Activated CD4-positive, alpha-beta T cell treated with anti-CD3 and anti-CD28 coated beads for 4 hours (primary cell): ENCODE measurements at places on chromosomes 3 and 15.

GRCh38 chr3:25587094-25587493 is 77.6 kb downstream of the TOP2B start:
- no peak for DNase-seq

DNA sequence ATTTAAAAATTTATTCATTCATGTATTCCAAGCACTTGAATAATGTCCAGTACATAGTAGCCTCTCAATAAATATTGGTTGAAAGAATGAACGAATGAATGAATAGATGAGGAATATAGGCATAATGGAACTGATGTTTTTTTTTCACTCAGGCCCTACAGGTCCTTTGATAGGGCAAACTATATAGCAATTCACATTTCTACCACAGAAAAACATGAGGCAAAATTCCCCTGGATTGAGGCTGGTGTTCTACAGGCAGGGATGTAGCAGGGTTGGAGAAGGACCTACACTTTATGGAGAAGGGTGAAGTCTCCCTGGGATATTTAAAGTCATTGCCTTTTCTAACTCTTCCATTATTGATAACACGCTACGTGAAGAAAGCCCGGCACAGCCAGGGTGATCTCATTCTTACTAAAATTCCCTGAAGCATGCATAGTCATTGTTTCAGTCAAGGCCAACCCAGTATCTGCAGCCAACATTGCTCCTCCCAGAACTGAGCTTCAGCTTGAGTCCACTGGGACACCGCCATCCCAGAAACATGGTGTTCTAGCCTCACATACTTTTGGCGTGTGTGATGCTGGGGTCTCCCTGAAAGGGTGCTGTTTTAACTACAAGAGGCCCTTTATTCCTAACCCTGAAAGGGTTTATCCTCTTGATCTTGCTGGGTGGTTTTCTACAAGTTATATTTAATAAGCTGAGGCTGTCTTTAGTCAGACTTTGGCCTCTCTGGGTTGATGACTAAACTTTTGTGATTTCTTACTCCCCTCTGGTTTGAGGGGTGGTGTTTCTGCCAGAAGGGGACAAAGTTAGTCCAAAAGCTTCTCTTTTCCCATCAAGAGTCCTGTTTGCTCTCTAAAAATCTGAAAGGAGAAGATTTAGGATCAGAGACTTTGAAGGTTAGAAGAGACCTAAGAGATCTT is 25.9 kb upstream of the FBN1 start:
- no peak for DNase-seq

GRCh38 chr3:135924506-135924905 is 41.0 kb upstream of the PPP2R3A start:
- DNase-seq, result no peak

GRCh38 chr3:23172059-23172458 is 31.1 kb upstream of the UBE2E2 start:
- no peak for DNase-seq

DNA sequence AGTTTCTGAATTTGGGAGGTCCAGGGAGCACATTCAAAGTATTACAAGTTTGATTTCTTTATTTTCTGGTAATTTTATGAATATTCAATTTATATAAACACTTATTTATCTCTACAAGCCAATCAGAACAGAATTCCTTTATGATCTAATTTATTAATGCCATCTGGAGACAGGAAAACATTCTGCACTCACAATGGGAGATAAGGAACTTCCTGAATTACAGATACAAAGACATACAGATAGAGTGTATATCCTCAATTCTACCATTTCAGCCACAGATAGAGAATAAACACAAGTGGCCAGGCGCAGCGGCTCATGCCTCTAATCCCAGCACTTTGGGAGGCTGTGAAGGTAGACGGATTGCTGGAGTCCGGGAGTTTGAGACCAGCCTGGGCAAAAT is 86.0 kb downstream of the IQCH start:
- no peak for DNase-seq

GRCh38 chr3:160134964-160135363 is 90.3 kb upstream of the C3orf80 start:
- no peak for DNase-seq

GRCh38 chr3:30314757-30315325 is 291.6 kb upstream of the TGFBR2 start:
- DNase-seq, result no peak

DNA sequence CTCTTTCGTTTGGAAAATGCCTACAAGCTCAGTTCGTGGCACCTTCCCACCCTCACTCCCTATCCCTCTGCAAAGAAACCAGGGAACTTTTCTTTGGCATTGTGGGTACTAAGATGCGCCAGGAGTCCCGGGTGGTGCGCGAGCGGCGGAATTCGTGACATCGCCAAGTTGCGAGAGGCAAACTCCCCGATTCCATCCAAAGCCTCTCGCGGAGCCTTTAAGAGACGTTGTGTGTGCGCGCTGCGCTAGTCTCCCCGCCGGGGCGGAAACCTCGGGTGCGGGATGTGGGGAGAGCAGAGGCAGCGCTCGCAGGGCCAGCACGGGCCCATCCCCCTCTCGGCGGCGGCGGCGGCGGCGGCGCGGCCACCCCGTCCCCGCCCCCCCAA is 443 bp upstream of the NR2F2 start:
- DNase-seq, result no peak

- DNase-seq, result no peak
Observed at GRCh38 chr3:21477541-21478288, 273.3 kb downstream of the ZNF385D start.

DNA sequence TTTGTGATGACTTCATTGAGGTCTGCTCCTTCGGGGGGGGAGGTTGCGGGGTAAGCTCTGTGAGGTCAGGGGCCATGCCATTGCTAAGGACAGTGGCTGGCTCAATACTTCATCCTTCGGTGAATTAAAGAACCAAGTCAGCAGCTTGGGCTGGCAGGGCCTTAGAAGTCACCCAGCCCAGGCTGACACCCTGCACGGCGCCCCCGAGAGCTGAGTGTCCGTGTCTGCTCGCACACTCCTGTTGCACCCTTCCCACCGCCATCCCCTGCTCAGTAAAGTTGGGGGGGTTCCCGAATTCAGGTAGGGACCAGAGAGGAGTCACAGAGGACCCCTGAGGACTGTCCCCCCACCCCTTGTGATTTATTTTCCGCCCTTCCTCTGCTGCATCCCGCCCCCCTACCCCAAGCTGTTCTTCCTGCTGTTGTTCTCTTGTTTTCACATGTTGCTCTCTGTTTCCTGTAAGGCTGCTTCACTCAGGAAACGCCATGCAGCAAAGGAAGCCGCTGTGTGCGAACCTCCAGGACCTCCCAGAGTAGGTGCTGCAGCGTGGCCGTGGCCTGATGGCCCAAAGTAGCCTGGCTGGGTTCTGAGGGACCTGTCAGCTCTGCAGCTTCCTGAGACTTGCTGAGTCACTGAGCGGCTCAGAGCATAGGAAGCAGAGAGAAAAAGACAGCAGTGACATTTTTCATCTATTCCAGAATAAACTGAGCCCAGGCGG is 14.4 kb downstream of the EFCC1 start:
- DNase-seq, result no peak

DNA sequence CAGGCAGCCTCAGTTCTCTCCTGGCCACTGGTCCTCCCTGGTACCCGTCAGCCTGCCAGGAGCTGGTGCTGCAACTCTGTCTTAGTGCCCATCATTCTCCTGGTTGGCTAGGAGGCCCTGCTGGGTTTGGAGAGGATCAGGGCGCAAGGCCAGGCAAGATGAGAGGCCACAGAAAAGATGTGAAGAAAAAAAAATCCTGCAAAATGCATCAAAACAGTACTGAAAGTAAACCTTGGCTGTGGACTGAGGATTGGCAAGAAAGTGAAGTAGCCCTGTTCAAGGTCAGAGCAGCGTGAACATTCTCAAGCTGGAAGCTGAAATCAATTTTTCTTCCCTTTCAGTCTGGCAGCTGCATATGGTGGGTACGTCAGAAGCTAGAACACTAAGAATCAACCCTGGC is 74.2 kb downstream of the GTF2E1 start:
- no peak for DNase-seq

DNA sequence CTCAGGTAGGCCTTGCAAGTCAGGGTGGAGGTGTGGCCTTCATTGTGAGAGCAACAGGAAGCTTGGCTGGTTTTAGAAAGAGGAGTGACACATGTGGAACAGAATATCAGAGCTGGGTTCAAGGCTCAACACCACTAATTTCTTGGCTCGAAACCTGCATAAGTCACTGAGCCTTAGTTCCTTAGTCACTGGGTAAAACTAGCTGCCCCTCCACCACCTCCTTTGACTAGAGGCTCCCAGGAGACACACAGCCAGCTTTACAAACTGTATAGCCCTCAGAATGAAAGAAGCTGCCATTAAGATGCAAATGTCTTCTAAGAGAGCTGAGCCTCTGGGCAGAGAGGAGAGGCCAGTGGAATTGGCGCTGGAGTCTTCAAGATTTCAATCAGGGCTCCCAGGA is 67.7 kb downstream of the CERS3 start:
- no peak for DNase-seq

DNA sequence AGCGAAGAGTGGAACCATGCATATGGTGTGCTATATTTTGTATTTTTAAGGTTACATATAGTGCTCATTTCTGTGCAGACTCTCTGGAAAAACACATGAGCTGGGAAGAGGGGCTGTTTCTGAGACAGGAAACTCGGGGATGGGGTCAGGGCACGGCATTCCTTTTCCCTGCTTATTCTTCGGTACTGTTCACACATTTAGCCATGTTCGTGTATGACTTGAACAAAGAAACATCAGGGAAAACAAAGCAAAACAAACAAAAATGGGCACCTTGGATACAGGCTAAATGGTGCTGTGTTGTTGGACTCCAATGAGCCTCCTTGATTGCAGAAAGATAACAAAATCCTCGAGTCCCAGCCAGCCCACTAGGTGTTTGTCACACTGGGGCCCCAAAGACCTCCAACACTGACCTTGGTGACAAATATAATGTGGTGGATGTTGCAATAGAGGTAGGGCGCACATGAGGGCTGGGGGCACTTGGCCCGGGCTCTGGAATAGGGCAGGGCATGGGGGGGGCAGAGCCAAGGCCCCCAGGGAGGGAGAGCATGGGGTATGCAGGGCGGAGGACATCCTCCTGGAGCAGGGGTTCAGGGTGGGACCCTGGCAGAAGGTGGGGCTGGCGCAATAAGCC is 19.3 kb downstream of the DNASE1L3 start:
- no peak for DNase-seq

GRCh38 chr3:17032407-17033034 is 147.8 kb downstream of the PLCL2 start:
- DNase-seq, result no peak

GRCh38 chr3:120693439-120694171 is 11.6 kb upstream of the HGD start:
- no peak for DNase-seq
